Stimulated activated CD8-positive, alpha-beta memory T cell treated with anti-CD3 and anti-CD28 coated beads, Interleukin-15, amount 100 ng/mL, for 48 hours (primary cell): ENCODE measurements at places on chromosomes 16 and 17.
A peak's percentile ranks its signal among the peaks of the same experiment; 100 is the strongest.

GRCh38 chr17:13337864-13338371, 263.8 kb downstream of the HS3ST3A1 start:
- DNase-seq, result no peak

DNA sequence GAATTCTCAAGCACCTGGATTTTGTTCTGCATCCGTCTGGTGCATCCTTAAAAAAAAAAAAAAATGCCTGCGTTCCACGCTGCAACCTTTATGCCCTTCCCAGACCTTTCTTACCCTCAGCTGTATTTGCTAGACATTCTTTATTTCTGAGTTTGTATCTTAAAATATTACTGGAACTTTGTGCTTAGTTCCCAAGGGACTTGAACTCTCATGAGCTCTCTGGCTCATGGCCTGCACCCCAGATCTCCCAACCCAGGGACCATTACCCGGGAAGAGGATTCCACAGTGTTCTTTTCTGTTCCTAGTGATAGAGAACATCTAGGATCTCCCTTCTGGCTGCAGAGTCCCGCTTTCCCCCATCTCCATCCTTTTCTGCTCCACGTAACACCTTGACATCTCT, 28.9 kb upstream of the CLEC18A start:
- no peak for DNase-seq

DNA sequence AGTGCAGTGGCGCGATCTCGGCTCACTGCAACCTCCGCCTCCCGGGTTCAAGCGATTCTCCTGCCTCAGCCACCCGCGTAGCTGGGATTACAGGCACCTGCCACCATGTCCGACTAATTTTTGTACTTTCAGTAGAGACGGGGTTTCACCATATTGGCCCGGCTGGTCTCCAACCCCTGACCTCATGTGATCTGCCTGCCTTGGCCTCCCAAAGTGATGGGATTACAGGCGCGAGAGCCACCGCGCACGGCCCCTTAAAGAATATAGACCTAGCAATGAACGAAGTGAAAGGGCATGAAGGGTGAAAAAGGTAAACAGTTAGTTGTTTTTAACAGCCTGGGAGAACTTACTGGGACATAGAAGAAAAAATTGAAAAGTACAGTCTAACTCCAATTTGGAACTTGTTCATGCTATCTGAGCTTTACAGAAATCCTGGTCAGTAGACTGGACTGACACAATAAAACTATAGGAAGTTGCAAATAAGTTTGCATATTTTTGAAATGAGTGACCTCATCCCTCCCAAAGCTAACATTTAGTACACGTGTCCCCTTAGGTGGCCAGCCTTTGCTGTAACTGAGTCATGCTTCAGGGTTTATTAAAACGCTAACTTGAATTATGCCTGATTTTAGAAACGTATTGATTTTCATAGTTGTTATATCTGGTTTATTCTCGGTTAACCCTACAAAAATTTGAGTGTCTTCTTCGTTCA, 1.8 kb downstream of the COG1 start:
- no peak for DNase-seq

GRCh38 chr16:8346294-8346693, 244.0 kb downstream of the TMEM114 start:
- DNase-seq, result no peak

DNA sequence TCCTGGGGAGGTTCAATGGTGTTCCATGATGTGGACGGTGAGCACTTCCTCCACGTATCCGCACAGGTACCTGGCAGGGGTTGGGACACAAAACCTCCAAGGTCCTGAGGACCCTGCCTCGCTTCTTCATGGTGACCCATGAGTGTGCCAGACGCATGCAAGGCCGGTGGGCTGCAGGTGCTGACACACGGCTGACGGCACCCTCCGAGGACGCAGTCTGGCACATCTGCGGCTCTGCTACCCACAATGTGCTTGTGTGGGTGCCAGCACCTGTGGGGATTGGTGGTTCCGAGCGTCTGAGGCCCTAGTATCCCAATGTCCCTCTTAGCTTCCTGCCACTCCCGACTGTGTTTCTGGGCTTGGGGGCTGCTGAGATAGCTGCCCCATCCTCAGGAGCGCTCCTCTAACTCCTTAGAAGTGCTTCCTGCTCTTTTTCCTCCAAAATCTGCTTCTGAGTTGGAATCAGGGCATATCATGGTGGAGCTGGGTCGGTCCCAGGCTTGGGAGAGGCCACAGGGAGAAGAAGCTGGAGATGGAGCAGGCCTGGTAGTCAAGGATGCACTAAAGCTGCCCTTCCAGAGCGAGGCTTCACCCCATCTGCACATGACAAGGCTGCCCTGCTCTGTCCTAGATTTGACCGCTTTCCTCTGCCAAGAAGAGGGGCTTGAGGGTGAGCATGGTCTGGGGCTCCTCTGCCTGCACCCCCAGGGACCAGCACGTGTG, 1.6 kb downstream of the CYGB start:
- DNase-seq, result no peak

GRCh38 chr17:13541032-13541480, 60.7 kb downstream of the HS3ST3A1 start:
- DNase-seq, result no peak

- no peak for DNase-seq
Observed at GRCh38 chr16:73713778-73714495, 582.7 kb upstream of the PSMD7 start.

GRCh38 chr17:488993-489757, 136.6 kb upstream of the RPH3AL start:
- DNase-seq, result no peak

- DNase-seq, result no peak
Observed at GRCh38 chr17:80256034-80256350, 4.7 kb upstream of the RNF213 start.

GRCh38 chr16:57131351-57131970, 39.1 kb downstream of the CPNE2 start:
- DNase-seq, result no peak

DNA sequence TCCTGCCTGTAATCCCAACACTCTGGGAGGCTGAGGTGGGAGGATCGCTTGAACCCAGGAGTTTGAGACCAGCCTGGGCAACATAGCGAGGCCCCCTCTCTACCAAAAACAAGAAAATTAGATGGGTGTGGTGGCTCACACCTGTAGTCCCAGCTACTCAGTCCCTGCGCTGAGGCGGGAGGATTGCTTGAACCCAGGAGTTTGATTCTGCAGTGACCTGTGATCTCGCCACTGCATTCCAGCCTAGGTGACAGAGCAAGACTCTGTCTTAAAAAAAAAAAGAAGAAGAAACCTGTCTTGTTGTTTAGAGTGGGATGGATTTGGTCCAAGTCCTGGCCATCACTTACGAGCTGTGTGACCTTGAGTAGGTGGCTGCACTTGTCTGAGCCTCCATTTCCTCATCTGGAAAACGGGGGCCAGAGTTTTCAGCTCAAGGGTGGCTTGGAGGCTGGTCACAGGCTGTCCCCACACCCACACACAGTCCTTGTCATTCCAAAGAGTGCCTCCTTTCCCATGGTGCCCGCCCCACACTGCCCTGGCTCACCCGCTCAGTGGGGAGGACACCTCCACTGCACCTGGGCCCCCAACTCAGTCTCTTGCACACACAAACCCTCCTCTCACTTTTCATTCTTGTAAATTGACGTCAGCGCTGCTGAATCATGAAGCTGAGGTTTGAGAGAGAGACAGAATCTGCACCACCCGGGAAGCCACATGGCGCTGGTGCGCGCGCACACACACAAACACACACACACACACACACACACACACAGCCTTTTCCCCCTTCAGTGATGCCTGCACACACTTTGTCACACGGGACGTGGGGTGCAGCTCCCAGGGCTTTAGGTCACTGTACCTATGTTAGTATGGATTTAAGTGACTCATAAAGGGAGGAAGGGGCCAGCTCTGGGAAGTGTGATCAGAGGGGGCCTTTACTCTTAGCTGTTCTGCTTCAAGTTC, 4.2 kb downstream of the SOCS1 start:
- peak; percentile 75 for DNase-seq

DNA sequence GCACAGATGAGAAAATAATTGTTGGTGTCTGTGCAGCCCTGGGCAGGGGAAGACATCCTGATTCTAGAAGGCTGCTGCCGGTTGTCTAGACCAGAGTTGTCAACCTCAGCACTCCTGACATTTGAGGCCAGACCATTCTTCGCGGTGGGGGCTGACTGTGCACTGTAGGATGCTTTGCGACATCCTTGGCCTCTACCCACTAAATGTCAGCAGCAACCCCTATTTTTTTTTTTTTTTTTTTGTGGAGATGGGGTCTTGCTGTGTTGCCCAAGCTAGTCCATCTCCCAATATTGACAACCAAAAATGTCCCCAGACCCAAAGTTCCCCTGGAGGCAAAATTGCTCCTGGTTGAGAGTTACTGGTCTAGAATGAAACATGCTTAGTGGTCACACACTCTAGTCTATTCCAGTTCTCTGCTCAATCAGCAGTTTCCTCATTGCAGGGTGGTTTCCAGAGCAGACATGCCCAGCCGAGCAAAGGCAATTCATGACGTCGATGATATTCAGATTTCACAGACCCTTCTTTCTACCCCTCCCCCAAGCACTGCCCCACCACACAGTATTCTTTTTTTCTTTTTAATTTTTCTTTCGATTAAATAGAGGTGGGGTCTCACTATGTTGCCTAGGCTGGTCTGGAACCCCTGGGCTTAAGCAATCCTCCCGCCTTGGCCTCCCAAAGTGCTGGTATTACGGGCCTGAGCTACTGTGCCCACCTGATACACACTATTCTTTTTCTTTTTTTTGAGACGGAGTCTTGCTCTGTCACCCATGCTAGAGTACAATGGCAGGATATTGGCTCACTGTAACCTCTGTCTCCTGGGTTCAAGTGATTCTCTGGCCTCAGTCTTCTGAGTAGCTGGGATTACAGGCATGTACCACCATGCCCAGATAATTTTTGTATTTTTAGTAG, 9.0 kb downstream of the C17orf99 start:
- no peak for DNase-seq

- no peak for DNase-seq
Observed at GRCh38 chr16:28923231-28923587, 1.8 kb downstream of the RABEP2 start.
